ENCODE measurements at places on chromosomes 1 and 21.

GRCh38 chr1:236320214-236320613 lies 38.5 kb upstream of the ERO1B start:
- no peak for DNase-seq

DNA sequence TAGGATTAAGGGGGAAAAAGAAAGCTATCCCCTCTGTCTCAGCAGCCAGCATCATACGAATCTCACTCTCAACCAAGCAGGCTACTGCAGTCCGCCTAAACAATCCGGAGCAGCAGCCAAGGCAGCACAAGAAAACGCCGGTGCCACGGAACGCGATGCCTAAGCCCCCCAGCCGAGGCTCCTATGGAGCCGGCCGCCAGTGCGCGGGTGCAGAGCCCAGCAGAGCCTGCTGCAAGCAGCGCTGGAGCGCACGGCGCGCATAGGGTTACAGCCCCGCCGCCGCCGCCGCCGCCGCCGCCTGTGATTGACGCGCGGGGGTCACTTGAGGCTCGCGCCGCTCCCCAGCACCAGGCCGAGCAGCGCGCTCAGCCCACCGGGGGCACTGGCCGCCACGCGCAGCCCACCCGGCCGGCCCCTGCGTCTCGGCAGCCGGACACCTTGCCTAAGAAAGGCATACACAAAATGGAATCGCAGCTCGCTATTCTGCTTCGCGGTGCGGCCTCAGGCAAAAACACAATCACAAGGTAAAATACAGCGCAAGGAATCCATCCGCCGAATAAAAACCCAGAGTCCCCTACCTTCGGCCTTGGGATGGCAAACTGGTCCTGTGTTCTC lies 780 bp downstream of the HIVEP3 start:
- peak; percentile 7 for DNase-seq

GRCh38 chr1:244384066-244384465 lies 67.6 kb downstream of the ADSS2 start:
- DNase-seq = no peak

- DNase-seq = peak; percentile 22
These were observed 23.6 kb upstream of the KIRREL1 start for GRCh38 chr1:157969697-157970485.

DNA sequence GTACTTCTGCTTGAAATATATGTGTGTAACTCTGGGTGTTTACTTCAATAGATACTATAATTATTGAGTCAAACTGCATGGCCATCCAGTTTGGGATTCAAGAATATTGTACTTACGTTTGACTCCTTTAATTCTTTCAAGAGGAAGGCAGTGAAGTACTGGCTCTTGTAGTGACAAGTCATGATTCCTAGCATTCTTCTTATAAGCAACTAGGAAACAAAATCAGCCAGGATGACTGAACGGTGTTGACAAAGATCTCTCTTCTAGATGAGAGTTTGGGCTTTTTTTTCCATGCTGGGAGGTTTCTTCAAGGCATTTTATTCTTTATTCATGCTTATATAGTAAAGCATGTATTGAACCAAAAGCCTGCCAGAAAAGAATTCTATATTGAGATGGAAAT lies 58.3 kb downstream of the CLEC20A start:
- DNase-seq = no peak

- peak; percentile 22 for DNase-seq
These were observed 992 bp downstream of the TENT5C start for GRCh38 chr1:117606649-117607430.

GRCh38 chr1:82775406-82776000 lies 974.8 kb downstream of the ADGRL2 start:
- no peak for DNase-seq

- peak; percentile 7 for DNase-seq
These were observed 99.6 kb downstream of the ZBTB18 start for GRCh38 chr1:244150665-244151064.

DNA sequence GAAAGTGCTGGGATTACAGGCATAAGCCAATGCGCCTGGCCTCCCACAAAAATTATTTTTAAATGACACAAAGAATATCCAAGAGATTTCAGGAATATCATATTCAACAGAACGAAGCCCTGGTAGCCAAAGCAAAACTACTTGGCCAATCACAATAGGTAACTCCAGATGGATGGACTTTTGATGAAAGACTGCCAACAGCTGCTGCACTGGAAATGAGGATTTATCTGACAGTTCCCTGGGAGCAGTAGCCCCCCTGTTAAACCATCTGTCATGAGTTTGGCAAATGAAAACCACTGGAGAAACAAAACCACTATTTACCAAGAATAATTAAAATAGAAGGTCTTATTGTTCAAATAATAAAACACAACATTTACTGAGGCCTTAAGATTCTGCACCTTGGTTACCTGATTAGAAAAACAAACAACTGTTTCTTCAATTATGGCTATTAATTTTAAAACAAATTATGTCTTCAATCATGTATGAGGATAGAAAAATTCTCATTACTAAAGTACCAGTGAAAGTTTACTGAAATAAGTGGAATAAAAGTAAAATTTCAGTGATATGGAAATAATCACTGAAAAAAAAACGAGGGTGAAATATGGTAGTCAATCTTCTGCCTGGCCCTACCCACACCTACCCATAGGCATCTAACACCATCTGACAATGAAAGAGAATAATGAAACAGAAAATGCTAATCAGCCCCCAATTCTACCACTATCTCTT lies 34.3 kb upstream of the PSMG1 start:
- DNase-seq = no peak

DNA sequence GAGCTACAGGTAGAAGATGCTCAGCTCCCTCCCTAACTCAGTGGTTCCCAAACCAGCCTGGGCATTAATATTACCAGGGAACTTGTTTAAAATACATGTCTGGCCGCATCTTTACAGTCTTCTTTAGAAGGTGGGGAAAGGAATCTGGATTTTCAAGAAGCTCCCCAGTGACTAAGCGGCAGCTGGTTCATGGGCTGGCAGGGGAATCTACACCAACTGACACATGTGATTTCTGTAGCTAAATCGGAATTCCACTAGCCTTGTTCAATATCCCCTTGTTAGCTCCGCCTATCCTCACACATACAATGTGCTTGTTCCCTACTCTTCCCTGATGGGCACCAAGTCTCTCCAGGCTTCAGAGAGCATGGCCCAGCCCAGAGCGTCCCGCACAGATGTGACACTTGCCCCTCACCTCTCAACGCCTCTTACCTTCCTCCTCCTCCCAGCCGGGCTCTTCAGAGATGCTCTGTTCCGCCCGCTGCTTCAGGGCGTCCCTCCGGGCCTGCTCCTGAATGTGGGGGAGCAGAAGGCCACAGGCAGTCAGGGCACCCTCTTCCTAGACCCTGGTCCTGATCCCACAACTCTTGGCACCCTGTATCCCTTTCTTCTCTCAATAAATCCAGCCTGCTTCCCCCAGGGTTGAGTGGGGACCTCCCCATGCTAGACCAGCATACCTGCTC lies 15.3 kb downstream of the TSSK3 start:
- DNase-seq = no peak

GRCh38 chr1:168360151-168361021 lies 79.7 kb downstream of the TBX19 start:
- peak; percentile 11 for DNase-seq

DNA sequence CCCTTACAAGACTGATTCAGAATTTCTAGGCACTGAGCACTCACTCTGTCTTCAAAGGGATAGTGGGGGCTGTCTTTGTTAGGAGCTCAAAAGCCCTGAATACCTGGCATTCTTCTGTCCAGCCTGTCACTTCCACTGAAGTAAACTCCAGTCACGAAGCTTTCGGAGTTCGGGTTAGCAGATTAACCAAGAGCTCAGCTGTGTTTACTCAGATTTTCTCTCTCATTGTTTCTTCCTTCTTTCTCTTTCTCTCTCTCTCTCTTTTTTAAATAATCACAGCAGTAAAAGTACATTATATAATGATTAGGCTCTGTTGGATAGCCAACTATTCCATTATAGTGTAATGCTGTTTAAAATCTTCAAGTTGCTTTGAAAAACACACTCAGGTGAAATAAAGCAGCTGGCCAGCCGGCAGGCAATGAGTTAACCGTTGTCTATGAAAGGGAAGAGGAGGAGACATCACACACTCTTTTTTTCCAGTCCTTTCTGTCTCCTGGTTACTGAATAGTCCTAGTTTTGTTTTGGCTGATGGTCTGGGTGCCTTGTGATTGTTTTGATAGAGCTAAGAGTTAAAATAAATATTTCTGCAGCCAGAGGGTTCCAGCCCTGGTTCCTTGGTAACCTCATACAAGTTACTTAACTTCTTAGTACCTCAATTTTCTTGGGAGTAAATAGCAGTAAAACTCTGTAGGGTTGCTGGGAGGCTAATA lies 89.8 kb downstream of the ADSS2 start:
- DNase-seq = no peak

DNA sequence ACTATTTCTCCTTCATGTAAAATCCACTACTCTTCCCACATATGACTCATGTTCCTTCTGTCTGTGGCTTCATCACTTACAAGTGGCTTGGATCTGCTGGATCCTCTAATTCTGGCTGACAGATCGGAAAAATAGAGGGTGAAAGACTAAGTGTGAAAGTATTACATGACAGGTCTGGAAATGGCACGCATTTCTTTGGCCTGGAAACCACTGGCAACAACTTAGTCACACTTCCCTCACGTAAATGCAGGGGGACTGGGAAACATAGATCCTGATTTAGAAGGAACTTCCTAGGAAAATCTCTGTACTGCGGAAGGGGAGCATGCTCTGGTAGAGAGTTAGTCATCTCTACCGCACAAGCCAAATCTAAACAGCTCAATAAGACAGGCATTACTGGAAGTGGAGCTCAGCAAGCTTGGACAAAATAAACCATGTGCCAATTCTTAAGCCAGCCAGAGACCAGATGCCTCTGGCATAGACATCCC lies 305.4 kb upstream of the PTBP2 start:
- no peak for DNase-seq

DNA sequence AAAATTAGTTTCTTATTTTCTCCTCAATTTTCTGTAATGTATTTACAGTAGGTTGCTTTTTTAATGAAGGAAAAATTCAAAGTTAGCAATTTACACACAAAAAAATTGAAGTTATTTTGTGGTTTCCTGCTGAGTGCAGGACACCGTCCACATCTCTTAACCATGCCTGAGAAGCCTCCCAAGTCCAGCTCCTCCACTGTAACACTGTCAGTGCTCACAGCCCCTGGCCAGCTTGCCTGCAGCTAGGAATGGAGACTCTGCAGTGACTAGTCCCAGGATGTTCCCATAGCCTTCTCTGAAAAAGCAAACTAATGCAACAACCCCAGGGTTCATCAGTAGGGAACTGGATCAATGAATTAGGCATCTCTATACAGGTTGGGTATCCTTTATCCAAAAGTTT lies 3.5 kb downstream of the A3GALT2 start:
- no peak for DNase-seq

- DNase-seq = no peak
These were observed 67.8 kb downstream of the CNIH3 start for GRCh38 chr1:224683936-224684335.

DNA sequence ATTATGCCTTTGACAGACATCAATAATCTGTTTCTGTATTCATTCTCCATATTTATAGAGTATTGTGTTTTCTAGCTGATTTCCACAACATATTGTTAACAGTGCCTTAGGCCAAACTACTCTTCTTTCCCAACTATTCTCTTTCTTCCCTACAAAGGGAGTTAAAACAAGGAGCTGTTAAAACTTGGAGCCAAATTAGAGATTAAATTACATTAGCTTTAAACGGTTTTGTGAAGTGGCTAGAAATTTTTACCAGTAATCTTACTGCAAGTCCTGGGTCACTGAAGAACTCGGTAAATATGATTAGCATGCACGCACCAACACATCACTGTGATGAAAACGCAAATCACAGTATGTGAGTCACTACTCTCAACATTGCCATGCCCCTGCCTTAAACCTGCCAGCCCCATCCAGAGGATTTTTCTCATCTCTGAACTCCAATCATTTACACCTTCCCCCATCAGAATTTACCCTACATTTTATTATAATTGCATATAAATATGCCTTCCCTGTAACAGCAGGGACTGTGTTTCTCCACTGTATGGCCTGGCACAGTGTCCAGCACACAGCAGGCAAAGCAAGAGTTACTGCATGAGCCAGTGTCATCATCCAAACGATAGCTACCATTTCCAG lies 1.5 kb upstream of the PRDX6 start:
- DNase-seq = peak; percentile 29

- no peak for DNase-seq
These were observed 48.9 kb downstream of the DIP2A start for GRCh38 chr21:46507562-46507961.

DNA sequence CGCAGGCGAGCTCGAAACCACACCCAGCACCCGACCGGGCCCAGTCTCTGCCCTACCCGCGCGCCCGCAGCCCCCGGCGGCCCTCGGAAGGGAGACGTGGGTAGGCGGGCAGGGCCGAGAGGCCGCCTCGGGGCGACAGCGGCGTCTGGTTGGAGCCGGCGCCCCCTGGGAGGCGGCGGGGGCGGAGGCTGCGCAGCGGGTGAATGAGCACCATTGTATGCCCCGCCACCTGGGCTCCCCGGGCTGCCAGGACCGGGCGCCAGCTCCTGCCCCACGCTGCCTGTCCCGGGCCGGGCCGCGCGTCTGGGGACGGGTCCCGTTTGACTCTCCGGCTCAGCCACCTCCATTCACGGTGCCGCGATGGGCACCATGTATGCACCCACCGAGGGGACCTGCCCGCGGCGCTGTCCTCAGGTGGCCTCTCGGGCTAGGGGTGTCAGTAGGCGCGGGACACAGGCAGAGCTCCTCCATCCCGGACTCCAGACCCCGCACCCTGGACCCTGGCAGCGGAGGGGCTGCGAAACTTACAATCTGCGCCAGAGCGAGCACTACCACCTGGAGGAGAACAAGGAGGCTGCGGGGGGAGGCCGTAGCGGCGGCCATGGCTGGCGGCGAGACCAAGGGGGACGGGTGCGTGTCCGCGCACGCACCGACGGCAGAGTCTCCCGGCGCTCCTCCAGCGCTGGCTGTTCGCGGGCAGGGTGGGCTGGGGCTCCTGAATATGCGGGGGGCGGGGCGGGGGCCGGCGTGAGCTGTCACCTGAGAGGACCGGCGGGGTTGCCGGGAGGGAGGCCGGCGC lies at the start of gene COL9A2:
TSS of gene COL9A2 (minus strand) at position 692 of the 799 bp plus-strand sequence. CDS start at position 603, 89 bp downstream.
- no peak for DNase-seq

- no peak for DNase-seq
These were observed 1.4 kb downstream of the KTI12 start for GRCh38 chr1:52032124-52032784.

DNA sequence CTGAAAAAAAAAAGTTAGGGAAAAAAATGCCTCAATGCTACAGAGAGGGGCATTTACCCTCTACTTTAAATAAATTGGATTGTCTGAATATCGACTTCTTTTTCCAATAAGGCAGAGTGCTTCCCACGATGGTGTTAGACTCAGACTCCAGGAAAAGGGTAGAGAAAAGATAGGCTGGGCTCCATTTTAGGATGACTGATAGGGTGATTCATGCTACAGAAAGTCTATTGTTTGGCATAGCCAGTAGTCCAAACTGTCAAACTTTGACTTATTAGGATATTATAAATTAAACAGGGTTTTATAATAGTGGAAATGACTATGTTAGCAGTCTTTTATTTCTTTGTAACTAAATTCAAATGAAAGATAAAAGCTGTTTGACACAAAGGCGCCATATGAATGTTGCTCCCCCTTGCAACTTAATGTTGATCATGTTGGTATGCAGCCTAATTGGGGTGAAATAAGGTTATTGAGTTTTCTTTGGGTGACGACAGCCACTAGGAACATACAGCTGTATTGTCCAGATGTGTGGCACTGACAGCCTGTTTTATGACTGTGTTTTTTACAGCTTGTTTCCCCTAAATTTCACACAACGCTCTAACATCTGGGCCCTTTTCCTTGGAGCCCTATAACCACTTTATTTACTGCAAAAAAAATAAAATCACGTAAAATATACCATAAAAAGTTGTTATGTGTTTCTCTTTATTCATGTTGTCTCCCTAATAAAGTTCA lies 69.3 kb downstream of the SPAG17 start:
- DNase-seq = no peak
